ENCODE measurements at places on chromosomes 11 and 22.

DNA sequence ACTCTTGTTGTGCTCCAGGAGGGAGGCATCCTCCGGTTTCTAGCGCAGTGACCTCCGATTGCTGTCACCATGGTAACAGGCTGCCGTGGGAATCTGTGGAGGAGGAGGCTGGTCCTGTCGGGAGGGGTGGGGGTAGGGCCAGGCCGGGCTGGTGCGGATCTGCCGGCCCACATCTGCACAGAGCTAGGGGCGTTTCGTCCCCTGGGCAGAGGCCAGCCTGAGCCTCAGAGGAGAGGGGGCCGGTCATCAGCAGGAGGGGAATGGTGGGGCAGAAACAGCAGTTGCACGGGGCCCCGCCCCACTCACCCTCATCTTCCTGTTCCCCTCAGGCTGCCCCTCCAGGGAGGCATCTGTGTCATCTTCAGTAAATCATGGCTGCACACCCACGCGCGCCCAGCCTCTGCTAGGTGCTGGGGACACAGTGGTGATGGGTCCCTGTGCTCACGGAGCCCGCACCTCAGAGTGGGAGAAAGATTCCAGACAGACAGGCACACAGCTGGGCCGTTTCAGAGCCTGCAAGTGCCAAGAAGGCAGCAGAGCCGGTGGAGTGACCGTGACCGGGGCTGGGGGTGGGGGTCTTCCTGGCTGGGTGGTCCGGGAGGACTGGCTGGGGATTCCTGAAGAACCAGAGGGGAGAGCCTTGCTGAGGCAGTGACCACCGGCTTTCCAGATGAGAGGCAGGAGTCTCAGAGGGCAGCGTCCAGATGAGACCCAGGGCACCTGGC is 120.5 kb downstream of the CACNA1I start:
- no peak for DNase-seq

- no peak for DNase-seq
These were observed 18.7 kb upstream of the RASL10A start for GRCh38 chr22:29334148-29334547.

- no peak for DNase-seq
These were observed 24.1 kb downstream of the SUN2 start for GRCh38 chr22:38731703-38732161.

- no peak for DNase-seq
These were observed 6.1 kb downstream of the TMEM86A start for GRCh38 chr11:18704698-18705097.

DNA sequence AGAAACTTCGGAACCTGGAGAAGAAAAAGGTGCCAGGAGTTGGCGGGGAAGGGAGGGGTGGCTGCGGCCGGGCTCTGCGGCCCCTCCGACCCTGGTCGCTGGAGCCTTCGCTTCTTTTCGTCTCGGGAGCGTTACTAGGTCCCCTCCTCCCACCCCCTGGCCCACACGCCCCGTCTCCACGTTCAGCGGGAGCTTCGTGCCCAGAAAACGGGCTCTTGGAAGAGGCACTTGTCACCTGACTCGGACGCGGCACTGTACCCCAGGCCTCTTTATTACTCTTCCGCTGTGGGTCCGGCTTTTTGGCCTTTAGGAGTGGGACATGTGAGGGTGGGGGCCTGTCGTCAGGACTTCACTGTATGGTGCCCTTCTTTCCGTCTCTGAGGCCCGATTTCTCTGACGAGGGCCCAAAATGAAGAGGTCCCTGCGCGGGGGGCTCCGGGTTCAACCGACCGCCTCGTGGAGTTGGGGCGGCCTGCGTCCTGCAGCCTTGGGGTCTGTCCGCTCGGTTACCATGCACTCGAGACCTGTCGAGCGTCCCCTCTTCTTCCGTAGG is 1.2 kb downstream of the CAPRIN1 start:
- DNase-seq = peak; percentile 9

- no peak for DNase-seq
These were observed 70.8 kb upstream of the PITPNB start for GRCh38 chr22:27989758-27990450.

DNA sequence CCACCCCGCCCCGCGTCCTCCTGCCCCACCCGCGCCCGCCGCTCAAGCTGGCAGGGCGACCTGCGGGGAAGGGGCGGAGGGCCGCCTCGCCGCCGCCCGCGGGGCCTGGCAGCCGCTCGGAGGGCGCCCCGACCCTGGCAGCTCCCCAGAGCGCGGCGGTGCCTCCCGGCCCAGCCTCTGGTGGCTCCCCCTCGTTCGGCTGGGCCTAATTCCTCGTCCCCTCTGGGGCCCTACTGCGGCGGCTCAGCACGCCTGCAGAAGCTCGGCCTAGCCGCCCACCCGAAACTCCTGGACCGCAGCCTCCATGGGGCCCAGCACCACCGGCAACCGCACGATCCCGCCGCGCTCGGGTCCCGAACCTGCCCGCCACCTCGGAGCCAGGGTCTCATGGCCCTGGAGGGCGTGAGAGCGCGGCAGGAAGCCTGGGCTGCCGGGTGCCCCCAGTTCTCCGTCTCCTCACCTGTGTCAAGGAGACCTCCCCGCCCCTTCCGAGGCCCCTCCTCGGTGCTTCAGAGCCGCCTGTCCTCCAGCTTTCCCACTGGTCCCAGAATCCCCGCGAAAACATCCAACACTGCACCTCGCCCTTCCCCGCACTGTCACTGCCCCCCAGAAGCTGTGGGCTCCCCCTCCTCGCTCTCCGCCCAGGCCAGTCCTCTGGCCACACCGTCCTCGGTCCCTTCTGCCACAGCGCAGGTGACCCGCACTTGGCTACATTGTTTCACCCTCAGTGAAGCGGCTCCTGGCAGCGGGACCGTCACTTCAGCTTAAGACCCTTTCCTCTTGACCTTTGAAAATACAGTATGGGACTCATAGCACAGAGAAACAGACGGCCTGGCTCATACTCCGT is 613 bp upstream of the GSC2 start:
- DNase-seq = no peak

GRCh38 chr22:37157516-37158285 is 8.0 kb upstream of the IL2RB start:
- DNase-seq = no peak

GRCh38 chr11:37896016-37896415 is 1298.0 kb upstream of the RAG2 start:
- no peak for DNase-seq

DNA sequence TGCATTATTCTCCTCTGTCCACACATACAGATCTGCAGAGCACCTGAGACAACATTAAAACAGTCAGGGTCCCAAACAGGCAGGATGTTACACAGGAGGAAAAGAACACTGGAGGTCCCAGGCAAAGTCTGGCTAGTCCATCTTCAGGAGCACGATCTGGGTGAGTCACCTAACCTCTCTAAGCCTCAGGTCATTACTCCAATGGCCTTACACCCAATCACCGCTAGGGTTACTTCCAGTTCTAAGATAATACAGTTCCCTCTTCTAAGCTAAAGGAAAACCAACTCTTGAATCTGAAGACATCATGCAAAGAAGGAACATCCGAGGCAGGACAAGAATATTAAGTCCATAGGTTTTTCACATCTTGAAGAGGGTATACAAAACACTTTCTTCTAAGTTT is 24.5 kb downstream of the ASCC2 start:
- no peak for DNase-seq

DNA sequence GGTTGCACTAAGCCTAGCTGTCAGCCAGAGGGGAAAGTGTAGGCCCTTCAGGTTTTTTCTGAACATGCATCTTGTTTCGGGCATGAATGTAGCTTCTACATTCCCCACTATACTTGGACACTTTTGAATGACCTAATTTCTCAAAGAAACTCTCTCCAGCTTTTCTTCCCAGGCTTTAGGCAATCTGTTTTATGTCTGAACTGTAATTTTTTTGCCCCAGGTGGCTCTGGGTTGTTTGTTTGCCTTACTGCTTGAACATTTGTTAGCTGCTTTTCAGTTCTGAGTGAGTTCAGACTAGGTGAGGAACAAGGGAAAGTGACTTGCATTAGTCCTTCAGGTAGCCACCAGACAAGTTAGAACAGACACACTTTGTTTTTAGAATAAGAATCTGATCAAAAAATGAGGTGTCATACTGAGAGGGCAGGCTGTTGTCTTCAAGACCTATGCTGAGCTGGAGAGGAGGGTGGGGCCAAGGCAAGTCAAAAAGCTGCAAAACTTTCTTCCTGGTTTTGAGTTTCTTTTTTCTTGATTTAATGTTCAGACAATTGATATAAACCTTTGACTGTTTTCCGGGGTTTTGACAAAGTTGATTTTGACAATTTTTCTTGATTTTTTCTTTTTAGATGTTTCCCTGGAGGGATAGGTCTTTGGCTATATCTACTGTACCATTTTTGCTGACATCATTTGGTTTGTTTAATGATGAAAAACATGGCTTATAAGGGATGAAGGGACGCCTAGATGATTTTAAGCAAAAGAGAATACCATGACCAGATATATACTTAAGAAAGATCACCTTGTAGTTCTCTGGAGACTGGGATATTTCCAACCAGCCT is 182.8 kb downstream of the WNT11 start:
- DNase-seq = no peak

GRCh38 chr11:122127020-122127419 is 11.0 kb upstream of the BLID start:
- no peak for DNase-seq

DNA sequence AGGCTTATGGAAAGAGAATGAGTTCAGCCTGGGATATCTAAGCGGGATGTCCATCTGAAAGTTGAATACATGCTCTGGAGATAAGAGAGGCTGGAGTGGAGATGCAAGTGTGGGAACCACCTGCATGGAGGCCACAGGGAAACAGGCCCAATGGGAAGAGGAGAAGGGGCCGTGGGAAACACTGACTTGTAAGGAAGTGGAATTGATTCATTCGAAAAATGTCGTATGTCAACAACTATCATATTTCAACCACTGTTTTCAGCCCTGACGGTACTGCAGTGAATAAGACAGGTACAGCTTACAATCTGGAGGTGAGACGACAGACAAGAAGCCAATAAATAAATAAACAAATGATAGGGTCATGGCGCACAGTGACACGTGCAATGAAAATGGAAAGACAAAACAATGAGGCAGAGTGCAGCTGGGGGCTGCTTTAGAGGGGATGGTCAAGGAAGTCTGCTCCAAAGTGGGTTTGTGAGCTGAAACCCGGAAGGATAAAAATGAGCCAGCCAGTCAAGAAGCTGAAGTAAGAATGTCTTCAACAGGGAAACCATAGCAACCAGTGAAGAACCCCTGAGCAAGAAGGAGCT is 35.9 kb downstream of the EFCAB6 start:
- no peak for DNase-seq

DNA sequence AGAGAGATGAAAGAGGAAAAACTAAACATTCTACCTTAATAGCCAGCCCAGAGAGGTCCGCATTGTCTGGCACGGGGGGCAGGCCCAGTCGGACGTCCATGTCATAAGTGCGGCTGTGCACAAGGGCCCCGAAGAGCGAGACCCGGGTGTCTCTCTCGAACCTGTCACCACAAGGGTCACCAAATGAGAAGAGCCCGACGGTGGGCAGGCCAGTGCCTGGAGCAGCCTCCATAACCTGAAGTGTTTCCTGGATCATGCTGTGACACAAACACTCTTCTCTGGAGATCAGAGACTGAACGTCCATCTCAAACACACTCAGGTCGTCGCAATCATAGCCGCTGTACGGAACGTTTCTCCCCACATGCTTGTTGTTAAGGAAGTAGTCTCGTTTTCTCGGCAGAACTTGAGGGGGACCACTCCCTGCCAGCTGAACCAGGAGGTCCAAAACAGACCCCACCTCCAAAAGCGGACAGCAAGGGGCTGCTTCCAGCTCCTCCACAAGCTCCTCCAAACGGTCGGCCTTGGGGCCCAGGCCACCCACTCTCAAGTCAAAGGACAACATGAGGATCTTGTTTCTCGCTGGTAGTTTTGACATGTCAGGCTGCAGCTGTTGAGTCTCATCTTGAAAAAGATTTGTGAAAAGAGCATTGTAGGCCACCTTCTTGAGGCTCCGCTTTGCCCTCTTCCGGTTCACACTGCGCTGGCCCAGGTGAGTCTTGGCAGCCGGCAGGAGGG is 971 bp downstream of the TUBGCP6 start:
- DNase-seq = no peak

GRCh38 chr22:23008896-23009295 is 61.4 kb upstream of the GNAZ start:
- no peak for DNase-seq

DNA sequence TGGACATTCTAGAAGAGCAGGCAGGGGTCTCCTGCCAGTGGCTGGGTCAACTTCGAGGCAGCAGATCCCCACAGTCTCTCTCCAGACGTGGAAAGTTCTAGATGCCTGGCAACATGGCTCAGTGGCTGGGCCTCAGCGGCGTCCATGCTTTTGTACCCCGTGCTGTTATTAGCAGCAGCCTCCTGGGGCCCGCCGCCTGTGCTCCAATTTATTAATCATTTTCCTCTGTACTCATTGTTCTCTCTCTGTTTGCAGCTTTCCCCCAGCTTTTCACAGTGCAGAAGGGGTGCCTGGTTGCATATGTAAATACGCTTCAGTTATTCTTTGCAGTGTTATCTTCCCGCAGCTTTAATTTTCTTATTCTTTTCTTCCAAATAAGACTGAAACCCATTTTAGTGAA is 515.1 kb downstream of the TBC1D22A start:
- no peak for DNase-seq

- DNase-seq = no peak
These were observed 18.2 kb downstream of the ELFN2 start for GRCh38 chr22:37409031-37409430.

DNA sequence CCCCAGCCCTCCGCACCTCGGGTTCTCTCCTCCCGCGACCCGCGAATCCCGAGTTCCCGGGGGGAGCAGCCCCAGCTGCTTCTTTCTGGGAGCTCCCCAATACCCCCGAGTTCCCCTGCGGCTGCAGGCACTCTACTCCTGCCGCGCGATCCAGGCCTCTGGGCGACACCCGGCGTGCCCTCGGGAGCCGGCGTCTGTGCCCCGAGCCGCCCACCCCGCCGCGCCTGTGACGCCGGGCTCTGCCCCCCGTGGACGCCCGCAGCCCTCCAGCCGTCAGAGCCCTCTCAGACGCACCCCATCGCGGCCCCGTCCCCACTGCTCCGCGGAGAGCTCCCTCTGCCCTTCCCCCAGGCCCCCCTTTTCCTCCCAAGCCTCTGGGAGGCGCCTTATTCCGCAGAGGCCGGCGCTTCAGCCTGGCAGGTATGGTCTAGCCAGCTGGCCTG is 422 bp downstream of the GLB1L2 start:
- no peak for DNase-seq

DNA sequence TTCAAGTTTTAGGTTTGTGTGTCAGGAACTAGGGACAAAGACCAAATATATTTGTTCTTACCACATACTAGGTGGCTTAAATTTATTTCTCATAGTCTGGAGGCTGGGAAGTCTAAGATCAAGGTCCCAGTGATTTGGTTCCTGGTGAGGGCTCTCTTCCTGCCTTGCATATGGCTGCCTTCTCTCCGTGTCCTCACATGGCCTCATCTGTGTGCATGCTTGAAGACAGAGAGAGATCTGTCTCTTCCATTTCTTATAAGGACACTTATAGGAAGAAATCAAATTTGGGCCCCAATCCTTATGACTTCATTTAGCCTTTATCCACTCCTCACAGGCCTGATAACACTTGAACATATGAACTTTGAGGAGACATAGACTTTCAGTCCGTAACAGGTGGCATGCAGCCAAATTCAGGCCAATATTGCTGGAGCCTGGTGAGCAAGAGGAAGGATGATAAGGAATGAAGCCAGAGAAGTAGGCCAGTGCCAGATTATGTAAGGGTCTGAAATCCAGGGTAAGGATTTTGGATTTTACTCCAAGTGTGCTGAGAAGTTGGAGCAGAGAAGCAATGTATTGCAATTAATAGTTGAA is 35.1 kb downstream of the TTC17 start:
- DNase-seq = no peak

Measured in activated CD8-positive, alpha-beta memory T cell treated with anti-CD3 and anti-CD28 coated beads for 1 hour (primary cell).